Stimulated activated CD4-positive, alpha-beta T cell treated with anti-CD3 and anti-CD28 coated beads, TNF-alpha, amount 100 ng/mL, for 1 hour (primary cell): ENCODE measurements at places on chromosomes 2 and 18.

- no peak for DNase-seq
These were observed 47.4 kb upstream of the RMDN2 start for GRCh38 chr2:37877457-37878315.

DNA sequence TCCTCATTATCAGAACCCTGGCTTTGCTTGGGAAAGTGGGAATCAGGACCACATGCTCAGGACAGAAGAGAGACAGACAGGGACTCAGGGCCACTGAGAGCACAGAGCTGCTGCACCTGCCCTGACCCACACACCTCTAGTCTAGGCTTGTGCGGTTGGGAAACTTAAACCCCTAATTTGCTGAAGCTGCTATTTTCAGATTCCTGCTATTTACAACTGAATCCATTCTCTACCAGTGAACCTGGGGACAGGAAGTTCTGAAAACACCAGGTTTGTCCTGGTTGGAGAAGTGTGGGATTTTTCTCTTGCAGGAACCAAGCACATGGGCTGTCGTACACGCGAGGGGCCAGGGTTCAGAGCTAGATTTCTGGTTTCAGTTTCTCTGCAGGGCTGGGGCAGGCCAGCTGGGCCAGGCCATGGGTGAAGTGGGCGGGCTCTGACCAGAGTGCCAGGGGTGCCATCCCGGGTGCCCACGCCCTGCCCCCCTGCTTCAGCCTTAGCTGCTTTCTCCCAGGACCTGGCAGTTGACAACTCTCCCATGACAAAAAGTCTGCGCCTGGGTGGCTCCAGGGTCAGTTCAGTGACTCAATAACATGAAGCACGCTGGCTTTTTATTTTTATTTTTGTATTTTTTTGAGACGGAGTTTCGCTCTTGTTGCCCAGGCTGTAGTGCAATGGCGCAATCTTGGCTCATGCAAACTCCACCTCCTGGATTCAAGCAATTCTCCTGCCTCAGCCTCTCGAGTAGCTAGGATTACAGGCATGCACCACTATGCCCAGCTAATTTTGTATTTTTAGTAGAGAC lies 51.3 kb upstream of the SLC1A4 start:
- DNase-seq: no peak

DNA sequence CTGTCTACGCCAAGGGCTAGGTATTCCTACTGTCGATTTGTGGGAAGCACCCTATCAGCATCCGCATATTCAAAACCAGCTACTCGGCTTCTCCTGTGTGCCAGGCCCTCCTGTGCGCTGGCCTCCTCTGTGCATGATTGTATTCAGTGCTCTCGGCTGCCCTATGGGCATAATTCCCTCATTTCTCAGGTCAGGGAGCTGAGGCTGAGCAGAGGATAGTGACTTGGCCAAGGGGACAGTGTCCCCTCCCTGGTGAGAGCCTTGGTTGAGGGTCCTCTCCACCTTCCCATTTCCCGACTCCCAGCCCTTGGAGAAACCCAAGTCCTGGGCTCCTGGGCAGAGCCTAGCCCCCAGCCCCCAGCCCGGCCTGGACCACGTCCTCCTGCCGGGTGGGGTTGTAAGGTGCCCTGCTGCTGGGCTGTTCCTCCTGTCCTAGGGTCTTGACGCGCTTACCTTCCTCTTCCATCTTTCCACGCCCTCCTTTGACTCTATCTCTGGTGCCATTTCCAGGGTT lies 6.3 kb upstream of the HS6ST1 start:
- DNase-seq: no peak

DNA sequence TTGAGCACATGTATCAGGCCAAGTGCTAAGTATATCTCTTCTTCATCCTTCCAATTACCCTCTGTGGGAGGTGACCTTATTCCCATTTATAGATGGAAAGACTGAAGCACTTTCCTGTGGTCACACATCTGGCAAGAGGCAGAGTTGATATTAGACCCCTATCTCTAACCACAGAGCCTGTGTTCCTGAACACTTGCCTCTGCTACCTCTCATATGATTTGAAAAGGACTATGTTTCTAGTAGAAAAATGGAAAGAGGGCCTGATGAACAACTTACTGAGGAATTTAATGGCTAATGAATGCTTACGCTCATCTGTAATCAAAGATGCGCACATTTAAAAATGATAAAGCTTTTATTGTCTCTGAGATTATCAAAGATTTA lies 46.2 kb upstream of the DYNC2LI1 start:
- no peak for DNase-seq

GRCh38 chr18:22188559-22189267 lies 19.3 kb downstream of the GATA6 start:
- no peak for DNase-seq

- DNase-seq: no peak
These were observed 49.1 kb downstream of the CYP1B1 start for GRCh38 chr2:38026846-38027245.

- DNase-seq: no peak
These were observed 633.5 kb downstream of the LRP1B start for GRCh38 chr2:141497272-141497671.

- DNase-seq: no peak
These were observed 60.7 kb downstream of the TTC27 start for GRCh38 chr2:32688541-32688940.

- DNase-seq: no peak
These were observed 220.7 kb upstream of the NETO1 start for GRCh38 chr18:73088445-73088844.

DNA sequence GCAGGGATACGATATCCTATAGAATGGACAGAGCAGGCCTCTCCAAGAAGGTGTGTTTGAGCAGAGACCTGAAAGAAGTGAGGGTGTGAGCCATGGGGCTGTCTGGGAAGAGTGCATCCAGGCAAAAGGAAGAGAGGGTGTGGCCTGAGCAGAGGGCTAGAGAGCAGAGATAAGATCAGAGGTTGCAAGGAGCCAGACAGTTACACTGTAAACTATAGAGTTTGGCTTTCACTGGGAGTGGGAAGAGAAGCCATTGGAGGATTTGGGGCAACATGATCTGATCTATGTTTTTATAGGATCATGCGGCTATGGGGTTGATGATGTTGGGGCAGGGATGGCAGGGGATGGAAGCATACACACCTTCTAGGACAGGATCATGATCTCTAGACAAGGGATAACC lies 124.1 kb upstream of the MAP3K20 start:
- no peak for DNase-seq

- DNase-seq: no peak
These were observed 845 bp downstream of the EML4 start for GRCh38 chr2:42169874-42170521.

GRCh38 chr2:109554758-109555157 lies 59.0 kb downstream of the SEPTIN10 start:
- no peak for DNase-seq

GRCh38 chr2:71460595-71461303 lies 7.4 kb downstream of the DYSF start:
- DNase-seq: no peak

DNA sequence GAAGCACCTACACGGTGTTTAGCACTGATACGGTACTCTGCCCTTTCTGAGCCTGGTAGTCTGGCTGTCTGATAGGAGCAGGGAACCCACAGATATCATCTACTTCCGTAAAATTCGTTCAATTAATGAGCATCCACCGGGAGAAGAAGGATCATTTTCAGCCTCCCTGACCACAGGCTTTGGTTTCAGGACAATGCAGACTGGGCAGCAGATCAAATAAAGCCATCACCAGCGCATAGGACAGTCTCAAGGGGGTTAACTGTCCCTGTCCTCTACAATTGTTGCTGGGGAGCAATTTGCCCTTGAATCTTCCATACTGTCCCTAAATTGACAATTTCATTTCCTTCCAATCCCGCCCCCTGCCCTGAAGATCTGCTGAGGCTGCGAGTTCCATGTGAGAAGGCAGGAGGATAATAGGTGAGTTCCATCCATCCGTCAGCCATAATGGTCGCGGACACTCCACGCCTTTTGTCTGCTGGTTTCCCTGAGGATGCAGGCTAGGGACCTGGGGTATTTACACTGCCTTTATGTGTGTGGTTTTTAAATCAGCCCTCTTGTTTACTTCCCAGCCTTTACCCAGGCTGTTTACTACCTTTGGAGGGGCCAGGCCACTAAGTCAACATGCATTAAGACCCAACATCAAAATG lies 110.0 kb downstream of the MYCN start:
- DNase-seq: no peak

DNA sequence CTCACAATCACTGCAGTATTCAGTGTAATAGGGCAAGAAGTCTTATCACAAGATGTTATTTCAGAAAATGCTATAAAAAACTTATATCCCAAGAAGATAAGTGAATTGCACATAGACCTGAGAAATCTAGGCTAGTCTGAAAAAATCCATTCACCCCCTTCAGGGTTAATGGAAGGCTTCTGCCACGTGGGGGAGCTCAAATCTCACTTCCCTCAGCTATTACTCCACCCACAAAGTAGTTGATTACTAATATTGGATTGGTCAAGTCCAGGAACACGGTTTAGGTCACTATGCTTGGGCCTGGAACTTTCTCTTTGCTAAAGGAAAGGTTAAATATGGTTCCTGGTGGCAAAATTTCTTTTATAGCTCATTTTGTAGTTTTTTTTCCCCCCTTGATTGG lies 51.2 kb upstream of the ADAM23 start:
- no peak for DNase-seq

- DNase-seq: no peak
These were observed 218.8 kb downstream of the HDAC4 start for GRCh38 chr2:239181903-239182581.

GRCh38 chr18:60189856-60190255 lies 182.7 kb downstream of the MC4R start:
- no peak for DNase-seq

DNA sequence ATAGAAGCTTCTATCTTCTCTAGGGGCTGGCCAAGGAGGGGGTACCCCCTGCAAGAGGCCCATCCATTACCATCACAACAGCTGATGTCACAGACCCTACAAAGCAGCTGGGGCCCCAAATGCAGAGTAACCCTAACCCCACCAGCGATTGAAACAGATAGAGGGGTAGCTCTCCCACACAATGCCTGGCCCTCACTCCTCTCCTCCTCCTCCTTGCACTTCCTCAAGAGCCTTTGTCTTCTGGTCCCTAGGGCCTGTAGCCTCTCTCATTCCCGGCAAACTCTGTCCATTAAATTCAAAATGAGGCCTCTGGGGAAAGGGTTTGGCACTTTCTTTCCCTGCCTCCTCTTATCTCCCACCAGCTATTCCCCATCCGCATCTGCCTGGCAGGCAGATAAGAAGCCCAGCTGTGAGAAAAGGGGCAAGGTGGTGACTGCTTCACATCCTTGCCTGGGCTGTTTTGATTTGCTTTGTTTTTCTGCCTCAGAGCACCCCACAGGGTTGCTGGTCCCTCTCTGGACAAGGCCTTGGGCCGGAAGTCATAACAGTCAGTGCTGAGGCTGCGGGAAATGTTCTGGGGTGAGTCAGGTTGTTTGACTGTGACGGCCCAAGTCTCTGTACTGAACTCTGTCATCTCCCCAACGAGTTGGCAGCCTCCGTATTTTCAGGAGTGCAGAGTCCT lies 26.1 kb upstream of the CYP26B1 start:
- DNase-seq: no peak

DNA sequence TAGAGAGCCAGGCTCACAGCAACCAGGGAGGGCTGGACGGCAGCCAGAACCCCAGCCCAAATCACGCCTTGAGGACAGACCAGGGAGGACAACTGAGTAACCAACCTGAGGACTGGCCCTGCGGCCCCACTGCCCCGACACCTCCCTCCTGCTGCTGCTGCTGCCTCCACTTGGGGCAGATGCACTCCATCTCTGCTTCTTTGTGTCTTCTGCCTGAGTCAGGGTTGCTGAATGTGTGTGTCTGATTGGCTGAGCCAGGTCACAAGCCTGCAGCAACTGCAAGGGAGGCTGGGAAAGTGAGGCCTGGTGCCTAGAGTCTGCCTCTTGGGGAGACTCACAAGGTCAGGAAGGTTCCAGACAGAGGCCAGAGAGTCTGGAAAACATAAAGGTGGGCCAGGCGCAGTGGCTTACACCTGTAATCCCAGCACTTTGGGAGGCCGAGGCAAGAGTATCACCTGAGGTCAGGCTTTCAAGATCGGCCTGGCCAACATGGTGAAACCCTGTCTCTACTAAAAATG lies 83.4 kb downstream of the ZFP36L2 start:
- DNase-seq: no peak
